Pulmonary artery endothelial cell (primary cell): ENCODE measurements at places on chromosomes 3 and 15. TPM values are rescaled to one million over a fixed set of nuclear protein-coding genes. Genes with fewer than 3 reads are reported as not detected.

ROPN1B gene
- total RNA-seq: not detected in 2 replicates

STRC gene
- under 0.01 TPM in 2 replicates for total RNA-seq

NR1I2 gene
- total RNA-seq: 0.11 TPM in 1 of 2 replicates, not detected in the other

CIDEC gene
- not detected in 2 replicates for total RNA-seq

BLOC1S6 gene
- 58.0 and 62.2 TPM in 2 replicates for total RNA-seq
